Gastroesophageal sphincter (tissue), 4 donors: ENCODE measurements at places on chromosomes 6 and 20.
A peak's percentile ranks its signal among the peaks of the same experiment; 100 is the strongest.

- ATAC-seq = no peak
Observed at GRCh38 chr20:6530779-6531315, 236.6 kb upstream of the BMP2 start.

GRCh38 chr20:51696304-51697071 is 71.7 kb downstream of the ATP9A start:
- ATAC-seq = no peak

- ATAC-seq = no peak
Observed at GRCh38 chr6:32212076-32212760, 11.6 kb downstream of the NOTCH4 start.

GRCh38 chr20:3483784-3484183 is 13.0 kb downstream of the ATRN start:
- no peak for ATAC-seq

DNA sequence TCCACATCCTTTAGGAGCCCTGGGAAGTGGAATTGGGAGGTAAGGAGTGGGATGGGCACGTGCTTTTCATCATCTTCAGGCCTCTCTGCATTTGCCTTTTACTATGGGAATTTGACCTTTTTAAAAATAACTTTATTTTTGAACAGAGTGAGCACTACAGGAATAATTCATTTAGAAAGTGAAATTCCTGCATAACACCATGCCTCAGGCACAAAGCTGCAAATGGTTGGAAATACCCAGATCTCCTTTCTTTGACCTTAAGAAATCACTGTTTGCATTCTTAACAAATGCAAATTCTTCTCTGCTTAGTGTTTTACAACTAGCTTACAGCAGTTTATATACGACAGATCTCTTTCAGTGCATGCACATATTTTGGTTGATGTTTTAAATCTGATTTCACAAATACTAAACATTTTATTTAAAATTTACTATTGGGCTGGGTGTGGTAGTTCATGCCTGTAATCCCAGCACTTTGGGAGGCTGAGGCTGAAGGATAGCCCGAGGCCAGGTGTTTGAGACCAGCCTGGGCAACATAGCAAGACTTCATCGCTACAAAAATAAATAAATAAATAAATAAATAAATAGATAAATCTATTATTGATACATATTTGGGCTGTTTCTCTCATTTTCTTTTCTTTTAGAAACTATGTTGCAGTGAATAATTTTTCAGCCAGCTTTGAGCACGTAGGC is 24.5 kb downstream of the CST8 start:
- no peak for ATAC-seq

GRCh38 chr20:37327748-37328147 is 18.2 kb upstream of the SRC start:
- ATAC-seq = peak; percentile 92

DNA sequence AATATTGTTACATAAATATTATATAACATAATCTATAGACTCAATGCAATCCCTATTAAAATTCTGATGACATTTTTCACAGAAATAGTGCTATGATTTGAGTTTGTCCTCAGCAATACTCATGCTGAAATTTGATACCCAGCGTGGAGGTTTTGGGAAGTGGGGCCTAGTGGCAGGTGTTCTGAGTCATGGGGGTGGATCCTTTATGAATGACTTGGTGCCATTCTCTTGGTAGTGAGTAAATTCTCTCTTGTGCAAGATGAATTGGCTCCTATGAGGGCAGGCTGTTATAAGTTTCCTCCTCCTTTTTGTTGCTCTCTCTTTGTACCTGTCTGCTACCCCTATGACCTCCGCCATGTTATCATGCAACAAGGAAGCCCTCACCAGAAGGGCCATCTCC is 65.8 kb downstream of the SHPRH start:
- ATAC-seq = no peak

DNA sequence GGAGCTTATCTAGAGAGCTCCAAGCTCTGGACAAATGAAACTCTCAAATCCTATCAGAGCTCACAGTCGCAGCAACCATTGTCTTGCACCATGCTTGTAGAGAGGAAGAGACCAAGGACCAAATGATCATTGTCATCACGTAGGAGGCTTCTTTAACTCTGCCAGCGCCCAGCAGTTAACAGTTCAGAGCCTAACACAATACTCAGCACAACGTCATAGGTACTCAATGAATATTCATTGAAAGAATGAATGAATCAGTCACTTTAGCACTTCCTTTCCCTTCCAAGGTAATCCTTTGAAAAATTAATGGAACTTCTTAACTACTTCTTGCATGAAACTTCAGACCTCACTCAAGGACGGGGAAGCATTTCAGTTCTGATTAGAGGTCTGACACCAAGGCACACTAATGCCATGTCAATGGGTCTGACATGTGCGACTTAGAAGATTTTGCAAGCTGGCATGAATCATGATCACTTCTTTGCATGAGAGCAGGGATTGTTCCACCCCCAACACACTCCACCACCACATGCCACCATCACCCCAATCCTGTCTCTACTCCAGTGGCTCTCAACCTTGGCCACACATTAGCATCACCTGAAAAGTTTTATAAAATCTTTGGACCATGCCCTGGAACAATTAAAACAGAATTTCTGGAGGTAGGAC is 45.1 kb downstream of the KHDC1L start:
- ATAC-seq = no peak

DNA sequence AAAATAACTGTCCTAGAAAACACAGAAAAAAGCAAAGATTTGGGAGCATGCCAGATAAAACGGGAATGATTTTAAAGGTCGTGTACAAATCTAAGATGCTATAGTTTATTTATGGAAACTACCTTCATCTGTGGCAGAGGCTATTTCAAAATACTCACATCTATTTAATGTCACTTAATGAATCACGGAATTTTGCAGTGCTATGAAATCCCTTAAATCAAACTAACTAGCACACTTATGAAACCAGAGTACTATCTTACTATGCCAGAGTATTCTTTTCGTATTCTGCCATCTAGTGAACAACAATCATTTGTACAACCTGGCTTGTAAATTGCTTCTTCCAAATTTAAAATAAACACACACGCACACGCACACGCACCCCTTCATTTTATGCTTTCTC is 77.9 kb upstream of the BMP5 start:
- no peak for ATAC-seq

GRCh38 chr20:5553194-5553815 is 196.9 kb upstream of the SHLD1 start:
- no peak for ATAC-seq

- ATAC-seq = no peak
Observed at GRCh38 chr6:139175389-139175948, 40.6 kb downstream of the HECA start.

- no peak for ATAC-seq
Observed at GRCh38 chr6:6900569-6901204, 207.1 kb upstream of the RREB1 start.

DNA sequence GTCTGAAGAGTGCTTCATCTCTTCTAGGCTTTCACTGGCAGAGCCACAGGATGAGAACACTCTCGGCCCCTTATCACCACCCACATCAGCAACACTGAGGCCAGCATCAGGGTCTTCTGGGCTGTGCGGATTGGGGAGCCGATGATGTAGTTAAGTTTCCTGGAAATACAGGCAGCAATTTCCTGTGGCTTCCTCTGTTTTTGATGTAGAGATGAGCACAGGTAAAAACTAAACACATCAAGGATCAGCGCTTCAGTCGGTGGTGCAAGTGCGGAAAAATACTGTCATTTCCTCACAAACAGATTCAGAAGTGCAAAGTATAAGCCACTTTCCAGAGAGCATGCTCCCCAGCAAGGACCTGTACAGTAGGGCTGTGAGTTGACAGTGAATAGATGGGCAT is 62.6 kb downstream of the BACH2 start:
- no peak for ATAC-seq

DNA sequence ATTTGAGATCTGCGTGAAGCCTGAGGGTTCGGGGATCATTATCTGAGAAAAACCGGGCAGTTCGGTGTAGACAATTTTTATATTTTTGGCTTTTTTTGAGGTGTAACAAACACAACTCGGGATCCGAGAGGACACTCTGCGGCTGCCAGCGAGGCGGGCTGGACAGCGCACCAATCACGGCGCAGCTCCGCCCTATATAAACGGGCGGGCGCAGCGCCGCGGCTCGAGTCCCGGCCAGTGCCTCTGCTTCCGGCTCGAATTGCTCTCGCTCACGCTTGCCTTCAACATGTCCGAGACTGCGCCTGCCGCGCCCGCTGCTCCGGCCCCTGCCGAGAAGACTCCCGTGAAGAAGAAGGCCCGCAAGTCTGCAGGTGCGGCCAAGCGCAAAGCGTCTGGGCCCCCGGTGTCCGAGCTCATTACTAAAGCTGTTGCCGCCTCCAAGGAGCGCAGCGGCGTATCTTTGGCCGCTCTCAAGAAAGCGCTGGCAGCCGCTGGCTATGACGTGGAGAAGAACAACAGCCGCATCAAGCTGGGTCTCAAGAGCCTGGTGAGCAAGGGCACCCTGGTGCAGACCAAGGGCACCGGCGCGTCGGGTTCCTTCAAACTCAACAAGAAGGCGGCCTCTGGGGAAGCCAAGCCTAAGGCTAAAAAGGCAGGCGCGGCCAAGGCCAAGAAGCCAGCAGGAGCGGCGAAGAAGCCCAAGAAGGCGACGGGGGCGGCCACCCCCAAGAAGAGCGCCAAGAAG is 69.0 kb downstream of the HFE start:
- peak; percentile 81 for ATAC-seq

GRCh38 chr20:23349338-23350195 is 1.0 kb upstream of the NXT1 start:
- ATAC-seq = peak; percentile 69

GRCh38 chr20:20946122-20946759 is 159.9 kb downstream of the LINC00237 start:
- ATAC-seq = no peak

- ATAC-seq = no peak
Observed at GRCh38 chr6:2917065-2917464, 14.0 kb upstream of the SERPINB9 start.

- no peak for ATAC-seq
Observed at GRCh38 chr6:44043479-44044153, 83.6 kb downstream of the MRPL14 start.

DNA sequence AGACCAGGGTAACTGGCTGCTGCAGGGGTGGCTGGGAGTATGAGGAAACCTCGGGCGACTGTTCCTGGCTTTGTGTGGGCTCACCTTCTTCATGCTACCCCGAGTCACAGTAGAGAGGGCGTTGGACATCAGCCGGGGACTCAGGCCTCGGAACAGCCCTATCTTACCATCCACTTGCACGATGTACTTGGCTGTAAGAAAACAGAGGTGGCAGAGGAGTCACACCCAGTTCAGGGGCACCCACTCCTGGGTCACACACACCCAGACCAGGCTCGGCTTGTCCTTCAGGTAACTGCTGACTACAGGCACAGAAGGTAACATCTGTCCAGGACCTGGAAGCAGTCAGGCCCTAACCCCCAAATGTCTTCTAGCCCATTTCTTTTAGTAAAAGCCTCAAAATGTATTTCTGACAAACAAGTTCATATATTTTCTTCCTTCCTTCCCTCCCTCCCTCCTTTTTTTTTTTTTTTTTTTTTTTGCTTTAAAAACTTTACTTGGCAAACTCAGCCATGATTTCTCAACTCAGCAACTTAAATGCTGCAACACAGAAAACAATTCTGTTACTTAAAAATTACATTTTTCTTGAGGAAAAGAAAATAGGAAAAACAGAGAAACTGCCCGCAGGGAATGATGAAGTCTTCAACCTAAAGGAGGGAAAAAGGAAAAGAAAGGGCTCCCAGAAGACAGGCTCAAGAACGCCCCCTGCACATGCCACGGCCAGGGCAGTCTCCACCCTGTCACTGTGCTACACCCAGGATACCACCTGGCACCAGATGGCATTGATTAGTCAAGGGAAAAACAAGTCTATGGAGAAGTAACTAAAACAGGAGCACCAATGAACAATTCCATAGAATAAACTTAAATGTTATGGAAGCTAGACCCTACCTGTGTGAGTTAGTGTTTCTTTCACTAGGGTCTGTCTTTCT is 7.3 kb downstream of the MTCH1 start:
- no peak for ATAC-seq

GRCh38 chr6:158825038-158825950 is 6.1 kb upstream of the EZR start:
- ATAC-seq = no peak

DNA sequence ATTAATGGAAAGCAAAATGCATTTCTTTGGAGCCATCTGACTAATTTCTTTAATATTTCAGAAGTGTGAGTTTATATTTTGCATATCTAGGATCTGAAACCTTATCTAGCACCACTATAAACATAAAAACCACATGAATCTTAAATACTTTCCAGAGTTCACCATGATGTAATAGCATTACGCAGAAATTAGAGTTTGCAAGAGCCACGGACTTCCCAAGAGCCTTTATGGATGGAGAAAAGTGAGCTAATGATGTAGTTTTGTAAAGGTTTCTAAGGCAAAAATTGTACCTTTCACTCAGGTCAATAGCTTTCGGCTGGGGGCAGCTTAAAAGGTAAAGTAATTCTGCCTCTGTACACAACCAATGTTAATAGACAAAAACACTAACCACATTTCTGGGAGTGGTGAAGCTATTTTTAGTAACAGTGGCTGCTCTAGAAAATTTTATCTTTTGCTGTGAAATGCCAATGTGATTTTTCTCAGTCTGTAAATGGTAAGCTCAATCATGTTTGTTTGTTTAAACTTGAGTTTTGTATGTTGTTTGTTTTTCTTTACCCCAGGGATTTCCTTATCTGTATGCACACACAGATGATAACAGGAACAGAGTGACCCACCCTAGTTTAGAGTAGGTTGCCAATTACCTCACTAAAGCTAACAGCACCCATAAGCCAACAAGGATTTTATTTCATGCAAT is 80.5 kb downstream of the FILIP1 start:
- no peak for ATAC-seq

DNA sequence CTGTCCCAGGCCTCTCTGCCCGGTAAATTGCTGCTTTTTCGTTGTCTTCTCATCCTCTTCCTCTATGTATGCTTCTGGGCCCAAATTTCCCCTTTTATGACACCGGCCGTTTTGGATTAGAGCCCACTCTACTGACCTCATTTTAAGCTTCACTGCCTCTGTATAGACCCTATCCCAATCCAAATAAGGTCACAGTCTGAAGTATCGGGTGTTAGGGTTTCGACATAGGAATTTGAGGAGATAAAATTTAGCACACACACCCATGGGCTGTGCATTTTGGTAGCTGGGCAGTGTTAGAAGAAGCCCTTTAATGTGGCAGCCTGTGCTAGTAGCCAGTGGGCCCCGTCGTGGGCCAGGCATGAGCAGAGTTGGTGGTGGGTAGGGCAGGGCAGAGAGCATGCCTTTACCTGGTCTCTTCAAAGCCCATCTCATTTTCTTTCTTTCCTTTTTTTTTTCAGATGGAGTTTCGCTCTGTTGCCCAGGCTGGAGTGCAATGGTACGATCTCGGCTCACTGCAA is 27.9 kb upstream of the EZR start:
- no peak for ATAC-seq
